HFF-Myc (cell line): ENCODE measurements at places on chromosomes 3 and 15.

DNA sequence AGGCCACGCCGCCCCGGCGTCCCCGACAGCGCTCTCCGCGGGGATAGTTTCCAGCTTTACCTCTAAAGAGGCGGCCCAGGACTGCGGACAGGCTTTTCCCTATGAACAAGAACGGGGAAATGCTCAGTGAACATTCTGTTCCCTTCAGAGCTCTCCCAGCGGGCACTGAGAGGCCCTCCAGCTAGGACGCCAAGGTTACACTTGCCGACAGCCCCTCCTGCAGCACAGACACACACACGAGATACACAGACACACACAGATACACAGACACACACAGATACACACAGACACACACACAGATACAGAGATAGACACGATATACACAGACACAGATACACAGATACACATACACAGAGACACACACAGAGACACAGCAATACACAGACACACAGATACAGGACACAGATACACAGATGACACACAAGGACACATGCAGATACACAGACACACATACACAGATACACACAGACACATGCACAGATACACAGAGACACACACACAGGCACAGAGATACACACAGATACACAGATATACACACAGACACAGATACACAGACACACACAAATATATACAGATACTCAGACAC lies 533 bp upstream of the OCA2 start:
- no peak for DNase-seq

DNA sequence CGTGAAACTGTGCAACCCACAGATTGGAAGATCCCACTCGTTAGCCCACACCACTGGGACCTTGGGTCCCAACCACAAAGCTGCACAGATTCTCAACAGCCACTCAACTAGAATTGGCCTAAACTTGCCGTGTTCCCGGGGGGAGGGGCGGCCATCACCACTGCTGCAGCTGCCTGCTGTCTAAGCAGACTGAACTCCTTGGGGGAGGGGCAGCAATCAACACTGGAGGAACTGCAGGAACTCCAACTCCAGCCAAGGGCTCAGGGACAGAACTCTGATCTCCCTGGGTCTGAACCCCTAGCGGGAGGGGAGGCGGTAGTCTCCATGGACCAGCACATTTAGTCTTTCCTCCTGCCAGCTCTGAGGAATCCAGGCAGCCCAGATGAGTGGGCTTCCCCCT lies 205.9 kb downstream of the RSL24D1 start:
- DNase-seq = no peak

DNA sequence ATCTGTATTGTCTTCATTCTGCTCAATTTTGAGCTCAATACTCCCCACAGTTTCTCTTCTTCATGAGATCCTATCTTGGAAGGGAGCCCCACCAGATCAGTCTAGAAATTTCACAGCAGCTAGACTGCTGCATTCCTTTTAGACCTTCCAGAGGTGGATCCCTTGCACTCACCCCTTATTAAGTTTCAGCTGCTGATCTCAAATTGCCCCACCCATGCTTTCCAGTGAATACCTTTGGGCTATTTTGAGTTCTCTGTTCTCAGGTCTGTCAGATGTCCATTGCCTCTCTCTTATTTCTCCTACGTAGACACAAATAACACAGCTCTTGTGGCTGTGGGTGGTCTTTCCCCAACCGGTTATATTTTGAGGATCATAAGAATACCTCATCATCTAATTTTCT lies 60.8 kb downstream of the GPR156 start:
- no peak for DNase-seq

GRCh38 chr3:19190602-19191001 lies 42.3 kb downstream of the KCNH8 start:
- DNase-seq = no peak

- DNase-seq = no peak
These were observed 808 bp downstream of the BCL6 start for GRCh38 chr3:187744169-187745151.

GRCh38 chr15:101609742-101610610 lies 42.2 kb downstream of the TM2D3 start:
- DNase-seq = no peak

- no peak for DNase-seq
These were observed 86.8 kb downstream of the LIPC start for GRCh38 chr15:58518626-58519025.
